Chondrocyte (in vitro differentiated cells): ENCODE measurements at places on chromosomes 12 and 14.

DNA sequence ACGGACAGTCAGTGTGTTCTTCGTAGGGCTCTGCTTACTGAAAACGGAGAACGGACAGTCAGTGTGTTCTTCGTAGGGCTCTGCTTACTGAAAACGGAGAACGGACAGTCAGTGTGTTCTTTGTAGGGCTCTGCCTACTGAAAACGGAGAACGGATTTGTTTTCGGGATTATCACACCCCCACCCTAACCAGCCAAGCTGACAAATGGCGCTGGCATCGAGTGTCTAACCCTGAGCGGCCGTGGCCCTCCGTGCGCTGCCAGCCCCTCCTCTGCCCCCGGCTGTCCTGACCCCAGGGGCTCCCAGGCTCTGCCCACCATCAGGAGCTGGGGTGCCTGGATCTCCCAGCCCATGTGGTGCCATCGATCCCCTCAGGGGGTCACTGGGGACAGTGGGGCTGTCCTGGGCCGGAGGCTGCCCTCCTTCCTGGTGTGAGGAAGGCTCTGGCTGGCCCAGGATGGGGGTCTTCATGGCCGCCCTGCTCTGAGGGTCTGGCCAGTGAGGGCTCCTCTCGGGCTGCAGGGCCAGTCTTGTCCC, 57.3 kb downstream of the FBRSL1 start:
- H3K4me1 ChIP-seq = peaks cover 3% of the 10 kb centered on the region
- no peak overlapping the region for H3K4me3 ChIP-seq
- no peak for DNase-seq
- H3K27me3 ChIP-seq = peaks cover 2% of the 10 kb centered on the region
- H3K27ac ChIP-seq = no peak overlapping the region
- peaks cover 4% of the 10 kb centered on the region for H3K36me3 ChIP-seq

GRCh38 chr14:75049731-75050201, 1.5 kb downstream of the MLH3 start:
- no peak overlapping the region for H3K27ac ChIP-seq
- H3K4me1 ChIP-seq = peaks cover 25% of the 10 kb centered on the region
- H3K36me3 ChIP-seq = no peaks in the 10 kb centered on the region
- no peaks in the 10 kb centered on the region for H3K27me3 ChIP-seq
- no peak overlapping the region for H3K4me3 ChIP-seq

- no peaks in the 10 kb centered on the region for H3K4me1 ChIP-seq
- no peak overlapping the region for H3K27ac ChIP-seq
- H3K36me3 ChIP-seq = peaks cover 2% of the 10 kb centered on the region
- H3K4me3 ChIP-seq = no peak overlapping the region
Measured at GRCh38 chr12:128969480-128970055, 116.3 kb downstream of the GLT1D1 start.

DNA sequence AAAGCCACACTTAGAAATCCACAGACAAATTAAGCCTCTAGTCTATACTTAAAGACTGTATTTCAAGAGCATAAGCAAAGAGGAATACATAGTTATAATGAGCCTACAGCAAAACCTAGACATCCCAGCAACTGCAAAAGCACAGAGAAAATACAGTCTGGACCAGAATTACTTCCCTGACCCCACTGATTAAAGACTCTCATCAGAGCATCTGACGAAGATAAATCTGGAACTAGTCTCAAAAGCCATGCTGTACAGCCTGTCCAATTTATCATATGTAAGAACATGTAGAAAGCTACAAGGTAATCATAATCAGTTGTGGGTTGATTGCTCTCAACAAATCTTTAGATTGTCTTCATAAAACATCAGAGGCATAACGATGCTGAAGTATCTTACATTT, 285.1 kb upstream of the CAND1 start:
- no peaks in the 10 kb centered on the region for H3K27me3 ChIP-seq
- H3K4me1 ChIP-seq = no peaks in the 10 kb centered on the region
- DNase-seq = no peak
- H3K36me3 ChIP-seq = no peaks in the 10 kb centered on the region

- H3K36me3 ChIP-seq = no peaks in the 10 kb centered on the region
- no peak overlapping the region for H3K27ac ChIP-seq
- H3K27me3 ChIP-seq = no peaks in the 10 kb centered on the region
- H3K4me3 ChIP-seq = no peak overlapping the region
Measured at GRCh38 chr12:34402899-34403705, 380.8 kb downstream of the ALG10 start.

DNA sequence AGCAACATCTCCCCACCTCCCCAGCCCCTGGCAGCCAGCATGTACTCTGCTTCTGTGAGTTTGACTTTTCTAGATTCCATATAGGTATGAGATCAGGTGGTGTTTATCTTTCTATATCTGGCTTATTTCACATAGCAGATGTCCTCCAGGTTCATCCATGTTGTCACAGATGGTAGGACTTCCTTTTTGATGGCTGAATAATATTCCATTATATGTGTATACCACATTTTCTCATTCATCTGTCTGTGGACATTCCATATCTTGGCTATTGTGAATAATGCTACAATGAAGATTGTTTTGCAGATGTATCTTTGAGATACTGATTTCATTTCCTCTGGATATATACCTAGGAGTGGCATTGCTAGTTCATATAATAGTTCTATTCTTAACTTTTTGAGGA, 18.4 kb downstream of the ALKBH2 start:
- H3K27ac ChIP-seq = no peak overlapping the region
- H3K4me1 ChIP-seq = no peaks in the 10 kb centered on the region
- no peak for DNase-seq
- no peaks in the 10 kb centered on the region for H3K27me3 ChIP-seq
- peaks cover 37% of the 10 kb centered on the region for H3K36me3 ChIP-seq
- no peak overlapping the region for H3K4me3 ChIP-seq

- H3K4me1 ChIP-seq = peaks cover 23% of the 10 kb centered on the region
- H3K27me3 ChIP-seq = no peaks in the 10 kb centered on the region
- peak overlapping the region; percentile 93 for H3K4me3 ChIP-seq
- peak overlapping the region; percentile 97 for H3K27ac ChIP-seq
- peaks cover 13% of the 10 kb centered on the region for H3K36me3 ChIP-seq
Measured at GRCh38 chr12:121805171-121806008, 1.6 kb downstream of the SETD1B start.

DNA sequence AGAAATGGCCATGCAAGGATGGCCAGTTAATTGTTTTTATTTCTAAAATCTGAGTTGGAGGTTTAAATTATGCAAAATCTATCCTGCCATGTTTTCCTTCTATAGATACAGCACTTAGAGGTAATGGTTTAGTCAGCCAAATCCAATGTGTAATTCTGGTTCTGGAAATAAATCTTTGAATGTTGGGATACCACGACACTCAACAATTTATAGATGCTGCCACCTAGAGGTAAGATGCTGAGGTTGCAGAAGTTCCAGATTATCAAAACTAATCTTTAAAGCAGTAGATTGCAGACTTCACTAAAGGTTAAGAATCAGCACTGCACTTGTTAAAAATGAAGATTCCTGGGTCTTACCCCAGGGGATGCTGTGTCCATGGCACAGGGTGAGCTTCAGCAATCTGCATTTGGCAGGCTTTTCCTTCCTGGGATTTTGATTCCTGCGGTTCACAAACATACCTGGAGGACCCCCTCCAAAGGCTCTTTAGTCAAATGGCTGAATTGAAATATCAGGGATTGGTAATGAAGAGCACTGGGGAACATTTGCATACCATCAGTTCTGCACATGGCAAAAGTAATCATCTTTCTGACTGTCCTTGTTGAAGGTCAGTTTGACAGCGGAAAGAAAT, 53.4 kb upstream of the ANO4 start:
- peaks cover 2% of the 10 kb centered on the region for H3K36me3 ChIP-seq
- peaks cover 3% of the 10 kb centered on the region for H3K27me3 ChIP-seq
- no peak overlapping the region for H3K4me3 ChIP-seq
